CD14-positive monocyte (primary cell): ENCODE measurements at places on chromosomes 3 and 15. TPM values are rescaled to one million over a fixed set of nuclear protein-coding genes. Genes with fewer than 3 reads are reported as not detected.

- H3K36me3 ChIP-seq, result no peaks in the 10 kb centered on the region
- H3K4me3 ChIP-seq, result no peak overlapping the region
- H3K27me3 ChIP-seq, result no peaks in the 10 kb centered on the region
- no peaks in the 10 kb centered on the region for H3K4me1 ChIP-seq
Measured at GRCh38 chr3:134066651-134067530, 37.2 kb upstream of the SLCO2A1 start.

DNA sequence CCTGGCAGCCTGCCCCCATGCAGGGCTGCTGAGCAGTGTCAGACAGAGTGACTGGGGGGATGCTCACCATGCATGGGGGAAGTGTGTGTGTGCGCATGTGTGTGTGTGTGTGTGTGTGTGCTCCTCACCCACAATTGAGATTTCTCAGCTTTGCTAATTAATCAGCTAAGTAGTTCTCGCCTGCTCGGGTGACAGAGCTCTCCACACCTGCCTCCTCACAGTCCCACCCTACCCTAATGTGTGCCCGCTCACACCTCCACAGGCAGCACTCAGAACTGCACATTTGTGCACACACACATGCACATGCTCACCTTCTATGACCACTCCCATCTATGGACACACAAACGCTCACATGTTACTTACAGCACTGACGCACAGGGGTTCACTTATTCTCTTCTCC lies 37.3 kb downstream of the CACNA2D2 start:
- H3K27ac ChIP-seq, result no peak overlapping the region
- H3K4me3 ChIP-seq, result no peak overlapping the region
- no peak for DNase-seq
- H3K36me3 ChIP-seq, result no peaks in the 10 kb centered on the region
- no peaks in the 10 kb centered on the region for H3K27me3 ChIP-seq
- H3K4me1 ChIP-seq, result no peaks in the 10 kb centered on the region

DNA sequence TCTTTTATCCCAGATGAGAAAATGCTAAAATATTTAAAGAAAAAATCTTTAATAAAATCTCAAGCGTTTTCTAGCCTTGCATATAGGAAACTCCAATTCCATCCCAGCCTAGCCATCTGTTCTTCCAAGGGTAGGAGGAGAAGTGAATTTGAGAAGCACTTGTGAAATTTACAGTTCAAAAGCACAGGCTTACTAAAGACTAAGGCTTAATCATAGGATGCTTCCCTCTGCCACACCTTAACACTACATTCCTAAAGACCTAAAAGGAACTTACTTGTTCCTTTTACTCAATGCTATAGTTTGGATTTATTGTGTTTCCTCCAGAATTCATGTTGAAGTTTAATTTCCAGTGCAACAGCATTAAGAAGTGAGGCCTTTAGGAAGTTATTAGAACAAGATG lies 764.8 kb upstream of the CADM2 start:
- no peaks in the 10 kb centered on the region for H3K36me3 ChIP-seq
- no peaks in the 10 kb centered on the region for H3K27me3 ChIP-seq
- no peak overlapping the region for H3K27ac ChIP-seq

GRCh38 chr3:85005946-85006345 lies 47.2 kb downstream of the CADM2 start:
- H3K27ac ChIP-seq, result no peak overlapping the region
- no peak for DNase-seq
- no peaks in the 10 kb centered on the region for H3K27me3 ChIP-seq
- H3K36me3 ChIP-seq, result no peaks in the 10 kb centered on the region

GRCh38 chr3:148026009-148026588 lies 616.9 kb downstream of the ZIC1 start:
- no peaks in the 10 kb centered on the region for H3K36me3 ChIP-seq
- H3K27me3 ChIP-seq, result no peaks in the 10 kb centered on the region
- H3K4me3 ChIP-seq, result no peak overlapping the region
- DNase-seq, result no peak

GRCh38 chr15:99911816-99912215 lies 178.6 kb upstream of the LYSMD4 start:
- H3K27ac ChIP-seq, result peak overlapping the region; percentile 79
- H3K36me3 ChIP-seq, result no peaks in the 10 kb centered on the region

GRCh38 chr3:189584645-189585044 lies 46.5 kb upstream of the TP63 start:
- H3K4me3 ChIP-seq, result no peak overlapping the region
- H3K27me3 ChIP-seq, result no peaks in the 10 kb centered on the region
- DNase-seq, result no peak
- H3K36me3 ChIP-seq, result no peaks in the 10 kb centered on the region
- H3K27ac ChIP-seq, result no peak overlapping the region

- H3K4me1 ChIP-seq, result no peaks in the 10 kb centered on the region
- H3K4me3 ChIP-seq, result no peak overlapping the region
- no peak for DNase-seq
- H3K27ac ChIP-seq, result no peak overlapping the region
- no peaks in the 10 kb centered on the region for H3K27me3 ChIP-seq
Measured at GRCh38 chr3:161549261-161549660, 52.7 kb downstream of the OTOL1 start.

GRCh38 chr3:45608885-45609284 lies 14.3 kb downstream of the LIMD1 start:
- H3K4me1 ChIP-seq, result peaks cover 14% of the 10 kb centered on the region
- H3K27me3 ChIP-seq, result no peaks in the 10 kb centered on the region
- DNase-seq, result peak; percentile 89
- peak overlapping the region; percentile 14 for H3K4me3 ChIP-seq

The COLQ gene
- 1.2 and 1.9 TPM in 2 replicates for polyA plus RNA-seq

The MAGEF1 gene
- 12.2 TPM for polyA plus RNA-seq

The KLHL40 gene
- polyA plus RNA-seq, result not detected in 2 replicates

The PLA2G4D gene
- not detected for polyA plus RNA-seq

The SEMA5B gene
- not detected in 2 replicates for polyA plus RNA-seq

The C3orf70 gene
- 0.08 TPM for polyA plus RNA-seq

The OR5K3 gene
- polyA plus RNA-seq, result not detected
